ENCODE measurements at places on chromosomes 2 and 18.

- DNase-seq = no peak
These were observed 109.6 kb upstream of the ODC1 start for GRCh38 chr2:10557506-10558265.

GRCh38 chr18:3248062-3248657 lies 559 bp downstream of the MYL12A start:
- DNase-seq = no peak

GRCh38 chr2:44793322-44793870 lies 148.1 kb upstream of the SIX3 start:
- DNase-seq = no peak

GRCh38 chr2:65919550-65920188 lies 487.3 kb upstream of the SPRED2 start:
- DNase-seq = no peak

GRCh38 chr2:228681426-228681825 lies 499.9 kb upstream of the SPHKAP start:
- DNase-seq = no peak

GRCh38 chr2:19722531-19722971 lies 179.2 kb downstream of the TTC32 start:
- no peak for DNase-seq

All from activated CD4-positive, alpha-beta T cell treated with anti-CD3 and anti-CD28 coated beads for 1 hour (primary cell).